T-helper 1 cell (primary cell): ENCODE measurements at places on chromosomes 7 and 10.

DNA sequence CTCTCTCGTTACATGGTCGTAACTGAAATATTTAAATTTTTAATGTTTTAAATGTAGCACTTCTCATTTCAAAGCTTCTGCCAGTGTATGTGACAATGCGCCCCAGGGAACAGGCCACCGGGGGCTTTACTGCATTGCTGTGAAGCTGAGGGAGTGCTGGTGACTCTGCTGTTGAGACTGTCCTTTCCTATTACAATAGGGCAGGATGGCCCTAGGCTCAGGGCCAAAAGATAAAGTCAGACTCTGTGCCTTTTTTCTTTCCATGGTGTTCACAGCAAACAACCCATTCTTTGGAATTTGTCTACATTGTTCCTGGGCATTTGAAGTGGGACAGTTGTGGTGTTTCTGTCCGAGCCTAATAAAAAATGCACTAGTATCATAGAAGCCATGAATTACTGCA is 107.3 kb downstream of the GALNT11 start:
- DNase-seq = no peak

- DNase-seq = no peak
Observed at GRCh38 chr7:25694699-25695098, 457.3 kb upstream of the NFE2L3 start.

DNA sequence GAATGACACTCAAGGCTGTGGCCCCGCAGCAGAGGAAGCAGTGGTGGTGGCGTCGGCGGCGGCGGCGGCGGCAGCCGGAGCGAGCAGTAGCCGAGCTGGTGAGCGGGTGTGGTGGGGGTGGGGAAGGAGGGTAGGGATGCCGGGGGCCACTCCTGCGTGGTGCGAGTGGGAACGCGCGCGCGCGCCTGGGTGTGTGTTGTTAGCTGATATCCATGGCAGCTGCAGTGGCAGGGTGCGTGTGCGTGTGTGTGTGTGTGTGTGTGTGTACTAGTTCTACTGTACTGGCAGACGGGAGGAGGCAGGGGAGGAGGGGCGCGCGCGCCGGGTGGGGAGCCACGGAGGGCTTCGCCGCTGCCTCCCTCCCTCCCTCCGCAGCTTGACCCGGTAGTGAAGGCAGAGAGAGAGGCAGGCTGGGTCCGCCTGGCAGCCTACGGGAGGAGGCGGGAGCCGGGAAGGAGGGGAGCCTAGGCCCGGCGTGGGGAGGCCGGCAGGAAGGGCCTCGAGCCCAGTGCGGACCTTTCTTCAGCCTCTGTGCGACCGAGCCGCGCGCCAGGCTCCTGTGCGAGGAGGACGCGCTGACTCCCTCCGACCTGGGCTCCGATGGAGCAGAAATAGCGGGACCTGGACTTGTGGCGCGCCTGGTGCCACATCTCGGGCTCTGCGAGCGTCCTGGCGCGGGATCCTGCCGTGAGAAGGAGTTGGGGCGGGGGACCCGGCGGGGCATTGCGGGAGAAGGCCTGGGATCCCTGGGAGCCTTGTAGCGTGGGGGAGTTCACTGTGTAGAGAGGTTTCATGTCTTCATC is at the start of gene MAGI2:
Gene MAGI2, minus strand, starts transcription at position 110 of the 803 bp plus-strand sequence. CDS start 347 bp downstream, outside the sequence.
- DNase-seq = no peak

DNA sequence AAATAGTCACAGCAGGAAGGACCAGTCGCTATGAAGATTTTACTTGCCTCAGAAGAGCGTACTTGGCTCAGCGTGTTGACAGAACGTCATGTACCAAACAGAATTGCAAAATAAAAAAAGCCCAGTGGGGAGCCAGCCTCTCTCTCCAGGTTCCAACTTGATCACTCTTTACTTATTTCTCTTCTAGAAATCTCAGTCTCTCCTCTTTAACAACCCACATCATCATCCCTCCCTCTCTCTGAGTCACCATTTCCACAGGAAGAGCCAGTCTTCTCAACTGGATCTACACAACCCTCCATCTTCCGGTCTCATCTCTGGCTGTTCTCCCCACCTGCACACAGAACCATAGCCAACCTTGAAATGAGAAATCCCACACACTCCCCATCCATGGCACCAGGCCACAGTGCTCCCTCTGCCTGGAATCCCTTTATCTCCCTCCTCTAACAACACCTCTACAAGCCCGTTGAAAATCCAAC is 718.3 kb downstream of the GRID1 start:
- no peak for DNase-seq

DNA sequence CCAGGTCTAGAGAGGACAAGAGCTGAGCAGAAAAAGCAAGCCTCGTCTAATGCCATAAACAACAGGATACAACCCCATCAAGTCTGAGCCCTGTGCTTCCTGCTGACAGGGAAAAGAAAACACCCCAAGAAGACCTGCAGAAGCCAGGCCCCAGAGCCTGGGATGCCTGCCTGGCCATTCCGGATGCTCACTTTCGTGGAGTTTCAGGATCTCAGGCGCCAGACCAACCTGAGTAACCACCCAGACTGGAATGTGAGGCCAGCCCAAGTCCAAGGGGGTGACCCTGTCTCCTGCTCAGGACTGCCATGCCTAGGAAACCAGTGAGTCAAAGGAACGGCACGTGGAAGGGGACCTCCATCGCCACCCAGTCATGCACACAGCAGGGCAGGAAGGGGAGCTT is 74.3 kb downstream of the PLXNA4 start:
- no peak for DNase-seq

- no peak for DNase-seq
Observed at GRCh38 chr7:108861071-108861470, 291.4 kb downstream of the DNAJB9 start.

DNA sequence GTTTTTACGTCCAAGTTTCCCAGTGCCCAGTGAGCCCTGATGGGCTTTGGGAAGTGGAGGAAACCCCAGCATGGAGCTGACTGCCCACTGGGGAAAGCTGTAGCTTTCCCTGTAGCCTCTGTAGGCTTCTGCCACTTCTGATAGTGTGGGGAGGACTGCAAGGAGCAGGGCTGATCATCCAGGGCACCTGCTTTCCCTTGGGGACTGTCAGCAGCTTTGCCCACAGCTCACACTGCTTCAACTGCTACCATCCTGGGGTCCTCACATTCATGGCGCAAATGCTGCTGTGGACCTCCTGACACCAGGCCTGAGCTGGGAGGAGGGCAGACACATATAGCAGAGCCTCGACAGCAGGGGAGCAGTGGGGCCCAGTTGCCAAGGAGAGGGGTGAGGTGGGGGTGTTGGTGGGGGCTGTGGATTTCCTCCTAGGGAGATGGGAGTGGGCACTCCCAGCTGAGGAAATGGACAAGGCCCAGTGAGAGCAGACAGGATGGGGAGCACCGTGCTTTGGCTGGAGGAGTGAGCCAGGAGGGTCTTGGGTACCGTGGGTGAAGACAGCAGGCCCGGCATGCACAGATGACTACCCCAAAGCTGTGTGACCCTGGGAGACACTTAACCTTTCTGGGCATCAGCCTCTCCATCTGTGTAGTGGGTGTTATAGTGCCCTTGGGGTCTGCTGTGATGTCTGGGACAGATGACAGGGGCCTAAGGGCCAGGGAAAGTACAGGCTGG is 16.2 kb downstream of the RAMP3 start:
- DNase-seq = no peak

GRCh38 chr10:113350311-113351040 is 202.4 kb upstream of the HABP2 start:
- DNase-seq = no peak

- DNase-seq = no peak
Observed at GRCh38 chr7:147509541-147510200, 1080.9 kb upstream of the C7orf33 start.

DNA sequence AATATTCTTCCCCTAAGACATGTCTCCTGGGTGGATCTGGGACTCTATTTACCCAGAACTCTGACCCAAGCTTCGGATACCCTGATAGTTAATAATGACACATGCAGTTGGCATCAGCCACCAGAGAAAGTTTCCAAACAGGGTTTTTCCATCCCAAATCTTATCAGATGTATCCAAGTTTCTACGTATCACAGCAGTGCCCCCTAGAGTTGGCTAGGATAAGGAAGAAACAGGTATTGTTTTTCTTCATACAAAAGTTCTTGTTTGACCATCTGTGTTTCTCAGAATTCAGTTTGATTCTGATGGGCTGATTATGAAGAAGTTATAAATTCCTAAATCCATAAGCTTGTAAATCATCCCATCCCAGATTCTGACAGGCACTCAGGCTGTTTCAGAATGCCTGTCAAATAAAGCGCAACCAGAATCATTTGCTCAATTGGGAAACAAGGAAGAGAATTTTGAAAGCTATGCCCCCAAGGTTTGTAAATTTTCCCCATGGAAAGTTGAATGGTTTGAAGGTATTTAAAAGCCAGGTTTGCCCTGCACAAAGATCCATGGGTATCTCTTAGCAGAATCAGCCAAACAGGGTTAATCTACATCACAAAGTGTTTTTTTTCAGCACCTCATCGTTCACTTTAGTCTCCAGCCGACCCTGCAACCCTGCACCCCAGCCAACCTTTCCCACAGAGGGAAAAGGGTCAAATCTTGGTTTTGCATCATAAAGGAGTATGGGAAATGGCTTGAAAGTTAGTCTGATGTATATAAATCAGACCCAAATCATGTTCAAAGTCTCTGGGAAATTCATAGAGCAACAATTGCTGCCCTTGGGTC is 47.4 kb downstream of the NRAP start:
- no peak for DNase-seq

DNA sequence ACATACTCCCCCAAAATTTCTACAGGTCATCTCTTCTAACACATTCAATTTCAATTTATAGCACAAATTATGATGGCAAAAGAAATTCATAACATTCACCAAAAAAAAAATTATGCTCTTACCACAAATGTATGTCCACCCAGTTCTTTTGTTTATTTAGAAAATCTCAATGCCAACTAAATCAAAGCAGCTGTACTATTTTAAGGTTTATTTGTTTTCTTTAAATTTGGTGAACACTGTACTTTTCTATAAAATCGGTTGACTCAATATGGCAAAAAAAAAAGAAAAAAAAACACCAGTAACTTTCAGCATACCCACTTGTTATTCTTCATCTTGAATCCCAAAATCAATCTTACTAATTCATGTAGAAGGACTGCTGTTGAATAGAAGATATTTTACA is 225.7 kb downstream of the AGMO start:
- no peak for DNase-seq

DNA sequence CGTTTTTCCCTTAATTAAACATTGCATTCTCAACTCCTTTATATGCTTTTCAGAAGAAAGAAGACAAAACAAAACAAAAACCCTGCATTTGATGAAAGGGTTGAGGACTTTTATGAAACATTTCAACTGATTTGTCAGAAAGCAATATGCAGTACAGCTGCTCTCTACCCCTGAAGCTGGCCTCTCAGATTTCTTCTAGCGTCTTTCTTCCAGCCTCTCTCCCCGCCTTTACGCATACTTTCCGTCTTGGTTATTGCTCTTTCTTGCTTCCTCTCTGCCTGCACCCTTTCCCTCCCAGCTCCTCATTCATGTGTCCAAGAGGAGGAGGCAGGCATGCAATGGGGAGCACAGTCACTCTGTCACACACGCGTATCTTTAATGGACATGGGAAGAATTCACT is 91.0 kb upstream of the COL1A2 start:
- no peak for DNase-seq

GRCh38 chr7:121957626-121958025 is 84.7 kb downstream of the PTPRZ1 start:
- no peak for DNase-seq

GRCh38 chr10:55369670-55370420 is 568.8 kb upstream of the PCDH15 start:
- no peak for DNase-seq

- no peak for DNase-seq
Observed at GRCh38 chr7:44608916-44609648, 2.7 kb downstream of the OGDH start.

DNA sequence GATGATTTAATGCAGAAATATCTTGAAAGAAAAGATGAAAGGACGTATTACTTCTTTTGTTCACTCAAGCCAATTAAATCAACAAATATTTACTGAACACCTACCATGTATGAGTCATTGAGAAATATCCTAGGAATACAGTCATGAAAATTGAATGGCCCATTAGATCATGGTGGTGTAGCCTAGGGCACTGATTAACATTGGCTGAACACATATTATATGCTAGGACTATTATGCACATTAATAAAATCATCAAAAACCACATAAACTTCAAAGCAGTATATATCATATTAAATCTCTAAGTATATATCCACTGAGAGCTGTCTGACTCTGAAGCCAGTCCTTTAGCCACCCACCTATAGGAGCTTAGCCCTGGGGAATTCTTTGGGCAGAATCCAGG is 41.8 kb downstream of the FAM204A start:
- DNase-seq = no peak

GRCh38 chr7:1062296-1063294 is 18.2 kb downstream of the GPR146 start:
- DNase-seq = no peak

- no peak for DNase-seq
Observed at GRCh38 chr7:39300276-39300675, 265.9 kb upstream of the YAE1 start.

DNA sequence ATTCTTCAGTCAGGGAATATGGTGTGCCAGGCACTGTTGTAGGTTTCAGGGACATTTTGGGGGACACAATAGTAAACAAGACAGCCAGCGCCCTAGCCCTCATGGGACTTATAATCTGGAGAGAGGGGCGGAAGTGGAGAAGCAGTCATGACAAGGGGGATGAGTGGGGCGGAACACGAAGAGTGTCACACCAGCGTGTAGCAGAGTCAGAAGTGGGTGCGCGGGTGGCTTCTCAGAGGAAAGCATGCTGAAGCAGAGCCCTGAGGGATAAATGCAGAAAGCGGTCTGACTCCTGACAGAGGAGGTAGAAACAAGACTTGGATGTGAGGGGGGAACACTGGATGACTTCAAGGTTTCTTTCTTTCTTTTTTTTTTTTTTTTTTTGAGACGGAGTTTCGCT is 160.3 kb upstream of the LYZL2 start:
- DNase-seq = no peak

DNA sequence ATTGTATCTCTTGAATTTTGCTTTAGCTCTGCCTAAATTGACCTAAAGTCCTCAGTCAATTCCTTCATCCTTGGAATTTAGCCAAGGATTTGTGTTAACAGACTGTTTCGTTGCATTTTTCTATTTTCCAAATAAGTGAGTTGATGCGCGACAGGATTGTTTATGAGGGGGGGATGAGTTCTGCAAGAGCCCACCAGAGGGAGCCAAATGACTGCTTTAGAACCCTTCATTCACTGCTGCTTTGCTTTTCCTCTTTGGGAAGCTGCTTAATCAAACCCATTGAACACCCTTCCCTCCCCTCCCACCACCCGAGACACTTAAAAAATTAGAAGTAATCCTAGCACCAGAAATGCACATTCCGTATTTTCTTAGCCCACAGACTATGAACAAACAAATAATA is 33.7 kb upstream of the PTF1A start:
- DNase-seq = no peak

- no peak for DNase-seq
Observed at GRCh38 chr7:94314413-94315410, 80.0 kb upstream of the COL1A2 start.

DNA sequence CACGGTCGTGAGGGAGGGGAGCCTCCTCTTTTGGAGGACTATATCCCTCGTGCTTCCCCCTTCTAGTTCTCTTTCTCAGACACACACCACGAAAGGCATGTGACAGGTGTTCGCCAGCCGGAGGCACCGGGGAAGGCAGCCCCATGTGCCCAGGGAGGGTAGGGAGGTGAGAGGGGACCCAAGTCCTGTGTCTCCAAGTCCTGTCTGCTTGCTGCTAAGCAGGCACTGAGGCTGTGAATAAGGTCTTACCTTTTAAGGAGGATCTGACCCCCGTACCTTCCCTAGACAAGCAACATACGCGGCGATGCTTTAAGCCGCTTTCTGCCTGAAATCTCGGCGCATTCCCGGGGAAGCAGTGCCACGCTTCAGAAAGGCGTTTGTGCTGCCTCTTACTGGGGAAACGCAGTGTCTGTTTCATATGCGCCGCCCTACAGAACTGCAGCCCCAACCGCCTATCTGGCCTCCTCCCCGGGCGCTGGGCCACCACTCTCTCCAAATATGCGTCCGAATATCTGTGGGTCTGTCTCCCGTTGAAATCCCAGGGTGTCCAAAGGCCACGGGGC is 770 bp downstream of the PLXNA4 start:
- DNase-seq = no peak
